ENCODE measurements at places on chromosomes 12 and 14. TPM values are rescaled to one million over a fixed set of nuclear protein-coding genes. Genes with fewer than 3 reads are reported as not detected.

The TSPAN11 gene
- 2.2 TPM for total RNA-seq

- DNase-seq, result no peak
These were observed 88.2 kb upstream of the PTGDR start for GRCh38 chr14:52179141-52179790.

GRCh38 chr12:10163084-10163483 lies 8.8 kb downstream of the OLR1 start:
- no peak for DNase-seq

DNA sequence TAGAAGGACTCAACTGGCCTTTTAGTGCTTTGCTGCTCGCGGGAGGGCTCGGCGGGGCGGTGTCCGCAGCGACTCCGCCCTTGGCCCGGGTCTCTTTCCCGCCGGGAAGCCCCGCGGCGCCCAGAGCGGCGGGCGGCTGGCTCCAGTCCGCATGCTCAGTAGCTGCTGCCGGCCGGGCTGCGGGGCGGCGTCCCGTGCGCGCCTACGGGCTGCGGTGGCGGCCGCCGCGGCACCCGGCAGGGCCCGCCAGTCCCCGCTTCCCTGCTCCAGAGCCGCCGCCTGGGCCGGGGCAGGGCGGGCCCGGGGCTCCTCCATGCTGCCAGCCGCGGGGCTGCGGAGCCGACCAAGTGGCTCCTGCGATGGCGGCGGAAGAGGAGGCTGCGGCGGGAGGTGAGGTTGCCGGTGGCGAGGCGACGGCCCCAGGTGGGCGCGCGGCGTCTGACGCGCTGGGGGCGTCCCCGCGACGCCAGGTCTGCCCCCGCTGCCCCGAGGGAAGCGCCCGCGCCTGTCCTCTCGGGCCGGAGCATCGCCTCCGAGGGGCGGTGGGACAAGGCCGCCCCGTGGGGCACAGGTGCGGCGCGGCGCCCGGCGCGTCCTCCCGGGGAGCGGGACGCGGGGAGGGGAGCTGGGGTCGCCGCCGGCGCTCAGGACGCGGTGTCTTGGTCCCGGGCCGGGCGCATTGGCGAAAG lies at the start of gene BMAL2:
Gene BMAL2 (plus strand): TSS at position 123 of the 689 bp plus-strand sequence. CDS start 237 bp downstream, at position 360.
- no peak for DNase-seq

- no peak for DNase-seq
These were observed 4.9 kb downstream of the DUSP6 start for GRCh38 chr12:89347325-89347829.

- no peak for DNase-seq
These were observed 255.9 kb upstream of the KITLG start for GRCh38 chr12:88836156-88836555.

DNA sequence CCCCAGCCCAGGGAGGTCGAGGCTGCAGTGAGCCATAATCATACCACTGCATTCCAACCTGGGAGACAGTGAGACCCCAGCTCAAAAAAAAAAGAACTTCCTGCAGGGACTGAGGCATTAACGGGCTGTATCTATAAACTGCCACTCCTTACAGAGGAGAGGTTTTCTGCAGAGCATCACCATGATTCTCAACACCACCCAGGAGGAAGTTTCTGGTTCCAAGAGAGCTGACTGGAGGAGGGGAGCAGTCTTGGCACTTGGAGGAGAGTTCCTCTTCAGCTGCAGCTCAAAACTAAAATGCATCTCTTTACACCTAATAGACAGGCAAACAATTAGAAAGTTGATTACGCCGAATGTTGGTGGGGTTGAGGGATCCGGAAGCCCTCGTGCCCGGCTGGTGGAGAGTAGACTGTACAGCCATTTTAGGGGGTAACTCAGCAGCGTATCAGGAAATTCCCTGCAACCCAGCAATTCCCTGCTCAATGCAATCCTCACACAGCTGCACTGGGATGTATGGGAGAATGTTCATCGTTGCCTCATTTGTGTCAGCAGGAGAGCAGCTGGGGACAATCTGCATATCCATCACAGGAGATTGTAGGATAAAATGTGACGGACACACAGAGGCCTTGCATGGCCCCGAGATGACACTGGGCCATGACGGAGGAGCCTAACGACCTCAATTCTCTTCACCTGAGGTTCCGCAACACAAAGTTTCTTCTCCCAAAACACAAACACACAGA lies 36.6 kb downstream of the ACTN1 start:
- no peak for DNase-seq
